ENCODE measurements at places on chromosomes 5 and 9.

GRCh38 chr5:143557061-143557818 is 153.8 kb upstream of the NR3C1 start:
- no peak for DNase-seq

DNA sequence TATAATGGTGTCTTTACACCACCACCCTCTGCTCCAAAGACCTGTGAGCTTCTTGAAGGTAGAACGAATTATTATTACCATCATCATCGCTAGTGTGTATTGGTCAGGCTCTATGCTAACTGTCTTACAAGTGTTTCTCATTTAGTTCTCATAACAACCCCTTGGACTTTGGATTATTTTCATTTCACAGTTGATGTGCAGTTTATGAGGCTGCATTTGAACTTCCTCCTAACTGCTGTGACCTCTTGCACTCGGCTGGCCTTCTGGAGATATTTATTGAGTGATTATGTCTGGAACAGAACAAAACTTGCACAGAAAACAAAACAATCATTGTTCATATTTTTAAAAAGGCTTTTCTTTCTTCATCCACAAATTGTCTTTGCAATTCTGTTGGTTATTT is 306.3 kb upstream of the SGCD start:
- no peak for DNase-seq

GRCh38 chr9:84711398-84711777 is 41.9 kb downstream of the NTRK2 start:
- no peak for DNase-seq

DNA sequence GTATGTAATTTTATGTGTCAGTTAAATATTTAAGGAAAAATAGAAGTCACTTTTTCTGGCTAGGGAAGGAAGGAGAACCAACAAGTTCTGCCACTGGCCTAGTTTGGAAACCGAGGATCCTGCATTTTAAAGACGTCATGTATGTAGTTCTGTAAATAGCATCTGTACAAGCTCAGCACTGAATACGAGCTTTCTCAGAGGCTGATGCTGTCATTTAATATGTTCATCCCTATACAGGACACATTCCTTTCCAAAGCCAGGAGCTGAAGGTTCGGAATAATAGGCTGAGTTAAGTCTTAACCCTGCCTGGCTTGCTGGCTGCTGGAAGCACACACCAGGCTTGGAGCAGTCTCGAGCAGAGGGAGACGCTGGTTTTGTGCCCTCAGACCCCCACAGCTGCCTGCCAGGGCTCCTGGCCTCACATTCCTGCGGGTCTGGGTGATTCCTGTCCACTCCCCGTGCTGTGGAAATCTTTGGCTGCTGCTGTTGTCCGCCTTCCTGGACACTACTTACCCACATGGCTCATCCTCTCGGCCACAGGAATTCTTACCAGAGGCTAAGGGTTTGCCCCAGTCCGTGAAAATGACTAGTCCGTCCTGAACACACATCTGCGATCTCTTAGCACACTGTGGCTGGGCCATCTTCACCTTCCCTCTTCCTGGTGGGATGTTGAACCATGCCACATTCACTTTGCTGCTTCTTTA is 36.6 kb downstream of the SLC46A2 start:
- no peak for DNase-seq

DNA sequence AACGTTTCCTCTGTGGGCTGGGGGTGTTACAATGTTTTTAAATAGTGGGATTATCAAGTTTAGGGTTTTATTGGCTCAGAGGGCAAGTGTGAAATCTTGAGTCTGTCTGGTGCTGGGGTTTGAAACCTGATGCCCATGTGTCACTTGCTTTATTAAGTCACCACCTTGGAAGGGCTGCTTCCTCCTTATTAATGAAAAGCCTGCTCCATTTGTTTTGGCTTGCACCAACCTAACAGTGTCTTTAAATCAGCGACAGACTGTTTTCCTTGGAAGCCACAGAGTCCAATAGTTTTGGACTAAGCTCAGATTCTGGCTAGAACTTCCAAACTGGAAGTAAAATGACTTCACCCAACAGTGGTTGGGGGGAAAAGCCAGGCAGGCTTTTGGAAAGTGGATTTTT is 10.7 kb upstream of the PALM2AKAP2 start:
- DNase-seq = no peak

- DNase-seq = no peak
Measured at GRCh38 chr9:119043996-119044395, 325.2 kb downstream of the BRINP1 start.

DNA sequence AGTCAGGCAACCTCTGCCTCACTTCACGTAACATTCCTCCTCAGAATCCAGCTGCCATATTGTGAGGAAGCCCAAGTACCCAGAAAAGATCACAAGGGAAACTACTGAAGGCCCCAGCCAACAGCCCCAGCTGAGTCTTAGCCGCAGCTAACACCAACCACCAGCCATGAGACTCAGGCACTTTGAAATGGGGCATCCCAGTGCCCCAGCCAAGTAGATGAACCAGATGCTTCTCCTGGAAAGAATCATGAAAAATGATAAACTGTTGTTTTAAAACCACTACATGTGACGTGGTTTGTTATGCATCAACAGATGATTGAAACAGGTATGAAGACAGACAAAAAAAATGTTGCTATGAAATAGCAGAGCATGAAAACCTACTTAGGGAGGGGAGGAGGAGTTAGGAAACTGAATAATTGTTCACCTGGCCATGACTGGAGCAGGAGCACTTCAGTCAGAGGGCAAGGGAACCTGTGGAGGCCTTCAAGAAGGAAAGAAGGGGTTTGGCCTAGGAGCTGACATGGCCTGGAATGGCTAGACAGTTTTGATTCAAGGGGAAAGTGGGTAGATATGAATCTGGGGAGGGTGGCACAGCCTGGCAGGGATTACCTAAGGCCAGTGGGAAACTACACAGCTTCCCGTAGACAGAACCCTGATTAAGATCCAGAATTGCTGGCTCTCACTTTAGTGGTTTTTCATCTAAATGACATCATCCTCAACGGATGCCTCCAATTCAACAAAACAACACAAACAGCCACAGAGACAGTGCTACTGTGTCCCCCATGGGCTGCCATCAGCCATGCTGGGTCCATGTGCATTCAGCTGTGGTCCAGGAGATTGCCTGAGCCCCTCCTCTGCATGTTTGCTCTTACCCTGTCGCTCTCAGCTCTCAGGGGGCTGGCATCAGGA is 211.6 kb downstream of the SYK start:
- no peak for DNase-seq

DNA sequence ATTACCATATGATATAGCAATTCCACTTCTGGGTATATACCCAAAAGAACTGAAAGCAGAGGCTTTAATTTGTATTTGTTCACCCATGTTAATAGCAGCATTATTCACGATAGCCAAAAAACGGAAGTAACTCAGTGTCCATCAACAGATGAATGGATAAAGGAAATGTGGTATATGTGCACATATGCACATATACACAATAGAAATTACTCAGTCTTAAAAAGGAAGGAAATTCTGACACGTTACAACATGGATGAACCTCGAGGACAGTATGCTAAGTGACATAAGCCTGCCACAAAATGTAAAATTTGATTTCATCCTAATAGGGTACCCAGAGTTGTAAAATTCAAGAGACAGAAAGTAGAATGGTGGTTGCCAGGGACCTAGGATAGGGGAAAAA is 54.9 kb downstream of the NUP155 start:
- no peak for DNase-seq

- no peak for DNase-seq
Measured at GRCh38 chr5:53027913-53028312, 38.8 kb downstream of the ITGA2 start.

- DNase-seq = no peak
Measured at GRCh38 chr9:104633976-104634520, 16.0 kb upstream of the OR13C9 start.

DNA sequence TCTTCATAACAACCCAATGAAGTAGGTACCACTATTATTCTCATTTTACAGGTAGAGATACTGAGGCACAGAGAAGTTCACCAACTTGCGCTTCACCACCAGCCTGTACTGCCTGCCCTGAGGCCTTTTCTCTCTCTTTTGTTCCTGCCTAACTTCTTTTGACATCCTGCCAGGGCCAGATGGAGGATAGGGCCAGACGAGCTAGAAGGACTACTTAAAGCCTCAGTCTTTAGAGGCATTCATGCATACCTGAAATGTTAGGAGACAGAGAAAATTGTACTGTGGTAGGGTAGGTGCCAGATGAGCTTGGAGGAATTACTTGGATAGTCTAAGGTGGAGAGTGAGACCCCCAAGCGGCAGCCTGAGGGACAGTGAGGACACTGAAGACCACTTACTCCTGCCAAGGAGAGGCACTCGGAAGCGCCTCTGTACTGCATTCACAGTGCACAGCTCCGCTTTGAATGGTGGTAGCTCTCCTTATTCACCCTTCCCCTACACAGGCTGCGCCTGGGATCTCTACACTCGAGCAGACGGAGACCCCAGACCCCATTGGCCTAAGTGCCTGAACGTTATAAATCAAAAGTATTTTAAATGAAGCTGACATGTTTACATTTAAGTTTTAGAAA is 6.2 kb upstream of the ORM1 start:
- no peak for DNase-seq

DNA sequence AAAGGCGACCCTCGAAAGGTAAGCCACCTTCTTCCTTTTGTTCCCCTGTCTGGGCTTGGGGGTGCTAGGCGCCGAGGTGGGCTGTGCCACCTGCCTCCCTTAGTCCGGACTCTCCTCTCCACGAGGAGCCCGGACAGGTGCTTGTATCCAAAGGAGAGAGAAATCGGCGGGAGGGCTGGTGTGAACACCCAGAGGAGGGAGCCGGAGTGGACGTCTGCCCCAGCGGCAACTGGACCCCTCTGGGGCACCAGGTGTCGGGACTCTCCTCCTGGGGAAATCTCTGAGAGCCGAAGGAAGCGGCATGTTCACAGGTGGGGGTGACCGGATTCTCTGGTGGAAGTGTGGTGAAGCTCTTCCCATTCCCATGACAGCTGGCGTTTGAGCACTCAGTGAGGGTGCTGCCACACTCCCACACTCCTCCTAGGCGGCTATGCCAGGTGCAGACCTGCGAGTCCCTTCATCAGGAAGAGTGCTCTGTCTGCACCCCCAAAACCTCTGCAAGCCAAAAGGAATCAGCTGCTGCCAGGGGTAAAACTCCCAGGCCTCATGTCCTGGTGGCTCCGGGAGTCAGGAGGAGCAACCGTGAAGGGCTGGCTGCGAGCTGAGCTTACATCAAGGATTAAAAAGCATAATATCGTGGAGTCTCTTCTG is 921 bp downstream of the KCNIP1 start:
- DNase-seq = no peak

GRCh38 chr5:172140866-172141265 is 47.2 kb downstream of the STK10 start:
- DNase-seq = no peak

- no peak for DNase-seq
Measured at GRCh38 chr5:148425808-148426207, 42.0 kb downstream of the FBXO38 start.

DNA sequence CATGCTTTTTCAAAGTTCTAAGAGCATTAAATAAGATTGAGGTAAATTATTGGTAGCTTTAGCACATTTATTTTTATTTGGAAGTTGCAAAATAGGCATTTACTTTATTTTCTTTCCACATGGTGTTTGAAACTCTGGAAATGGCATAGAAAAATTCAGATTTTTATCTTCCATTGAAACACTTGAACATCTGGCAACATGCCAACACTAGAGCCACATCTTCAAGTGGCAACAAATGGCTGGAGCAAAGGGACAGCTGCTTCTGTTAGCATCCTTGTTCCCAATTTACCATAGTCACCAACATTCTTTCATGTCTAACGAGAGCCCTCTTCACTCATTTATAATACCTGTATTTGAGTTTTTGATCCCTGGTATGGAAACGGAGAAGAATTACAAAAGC is 539.9 kb downstream of the ZNF608 start:
- DNase-seq = no peak
